ENCODE measurements at places on chromosomes 3 and 15.

GRCh38 chr3:195246581-195246995, 24.4 kb downstream of the XXYLT1 start:
- DNase-seq = no peak

DNA sequence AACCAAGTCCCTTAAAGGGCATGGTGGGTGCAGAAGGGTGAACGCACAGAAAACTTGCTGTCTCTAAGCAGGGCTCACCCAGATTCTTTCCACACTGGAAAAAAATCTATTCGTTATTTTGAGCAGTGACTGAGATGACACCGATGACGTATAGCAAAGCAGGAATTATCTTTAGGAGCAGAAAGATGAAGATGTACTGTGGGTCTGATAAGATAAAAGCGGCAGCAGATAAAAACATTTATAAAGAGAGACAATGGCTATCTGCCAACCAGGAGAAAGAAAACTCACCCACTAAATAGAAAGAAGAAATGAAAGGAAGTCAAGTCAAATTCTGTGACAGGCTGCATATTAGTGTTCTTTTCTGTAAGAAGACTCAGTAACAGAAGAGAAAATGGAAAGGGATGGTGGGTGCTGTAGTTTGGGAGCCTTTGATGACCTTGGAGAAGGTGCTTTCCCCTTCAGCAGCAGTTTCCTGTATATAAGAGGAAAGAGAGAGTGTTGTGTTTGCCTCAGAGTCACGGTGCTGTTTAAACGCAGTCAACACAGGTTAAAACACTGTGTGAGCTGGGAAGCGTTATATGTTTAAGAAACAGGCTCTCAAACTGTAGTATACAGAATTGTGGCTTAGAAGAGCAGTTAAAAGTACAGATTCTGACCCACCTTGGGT, 111.6 kb downstream of the AQP9 start:
- no peak for DNase-seq

DNA sequence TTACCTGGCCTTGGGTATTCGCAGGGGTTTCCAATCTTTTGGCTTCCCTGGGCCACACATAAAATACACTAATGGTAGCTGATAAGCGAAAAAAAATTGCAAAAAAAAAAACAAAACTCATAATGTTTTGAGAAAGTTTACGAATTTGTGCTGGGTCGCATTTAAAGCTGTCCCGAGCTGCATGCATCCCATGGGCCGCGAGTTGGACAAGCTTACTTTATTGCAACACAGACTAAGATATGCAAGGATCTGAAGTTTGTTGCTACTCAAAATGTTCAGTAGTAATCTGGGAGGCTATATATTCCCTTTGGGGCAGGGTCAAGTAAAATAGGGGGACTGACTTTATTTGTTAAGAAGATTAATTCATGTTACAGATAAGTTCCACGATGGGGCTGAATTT, 247.9 kb downstream of the CD47 start:
- DNase-seq = no peak

DNA sequence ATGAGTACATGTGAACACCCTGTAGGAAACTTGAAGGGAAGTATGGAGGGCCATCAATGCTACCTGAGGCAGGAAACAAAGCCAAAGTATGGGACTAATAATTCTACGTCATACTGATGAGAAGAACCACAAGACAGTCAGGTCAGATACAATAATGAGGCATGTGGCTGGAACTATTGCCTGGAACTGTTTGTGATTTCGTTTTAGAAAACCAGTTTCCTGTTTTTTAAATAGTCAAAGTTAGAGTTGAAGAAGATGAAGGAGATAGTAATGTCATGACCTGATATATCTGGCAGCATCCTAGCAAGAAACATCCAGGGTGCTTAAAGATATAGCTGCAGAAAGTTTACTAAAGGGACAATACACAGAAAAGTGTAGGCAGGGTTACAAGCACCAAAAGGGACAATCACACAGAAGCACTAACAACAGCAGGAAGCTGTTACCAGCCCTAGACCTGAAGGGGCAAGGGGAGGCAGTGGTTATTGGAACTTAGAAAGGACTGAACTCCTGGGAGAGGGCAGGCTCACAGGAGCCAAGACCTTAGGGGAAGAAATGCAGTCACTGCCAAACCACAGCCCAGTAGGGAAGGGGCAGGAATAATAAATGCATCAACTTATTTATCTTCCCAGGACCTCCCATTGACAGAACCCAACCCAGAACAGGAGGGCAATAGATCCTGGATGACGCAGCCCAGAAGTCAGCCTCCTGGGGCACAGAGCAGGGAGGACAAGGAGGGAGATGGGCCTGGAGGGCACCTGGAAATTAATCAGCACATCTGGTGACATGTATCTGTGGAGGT, 302.1 kb upstream of the STT3B start:
- DNase-seq = no peak

GRCh38 chr3:65890328-65890727, 148.4 kb downstream of the MAGI1 start:
- DNase-seq = no peak

GRCh38 chr3:180116658-180117057, 79.9 kb upstream of the PEX5L start:
- no peak for DNase-seq

DNA sequence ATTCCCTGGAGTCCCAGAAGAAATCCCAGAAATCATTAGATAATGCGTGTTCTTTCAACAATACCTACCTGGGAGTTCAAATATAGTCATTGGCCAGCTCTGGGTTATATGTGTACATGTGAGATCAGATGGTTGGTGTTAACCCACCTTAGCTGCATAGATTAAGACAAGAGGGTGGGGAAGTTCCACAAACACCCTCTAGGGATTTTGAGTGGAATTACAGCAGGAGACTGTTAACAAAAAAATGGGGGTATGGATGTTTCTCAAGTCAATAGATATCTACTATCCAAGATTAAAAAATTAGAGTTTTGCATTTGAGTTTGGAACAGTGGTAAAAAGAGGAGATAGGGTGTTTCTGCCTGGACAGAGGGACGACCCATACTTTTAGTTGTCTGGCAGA, 282.5 kb upstream of the CNTN3 start:
- DNase-seq = no peak

DNA sequence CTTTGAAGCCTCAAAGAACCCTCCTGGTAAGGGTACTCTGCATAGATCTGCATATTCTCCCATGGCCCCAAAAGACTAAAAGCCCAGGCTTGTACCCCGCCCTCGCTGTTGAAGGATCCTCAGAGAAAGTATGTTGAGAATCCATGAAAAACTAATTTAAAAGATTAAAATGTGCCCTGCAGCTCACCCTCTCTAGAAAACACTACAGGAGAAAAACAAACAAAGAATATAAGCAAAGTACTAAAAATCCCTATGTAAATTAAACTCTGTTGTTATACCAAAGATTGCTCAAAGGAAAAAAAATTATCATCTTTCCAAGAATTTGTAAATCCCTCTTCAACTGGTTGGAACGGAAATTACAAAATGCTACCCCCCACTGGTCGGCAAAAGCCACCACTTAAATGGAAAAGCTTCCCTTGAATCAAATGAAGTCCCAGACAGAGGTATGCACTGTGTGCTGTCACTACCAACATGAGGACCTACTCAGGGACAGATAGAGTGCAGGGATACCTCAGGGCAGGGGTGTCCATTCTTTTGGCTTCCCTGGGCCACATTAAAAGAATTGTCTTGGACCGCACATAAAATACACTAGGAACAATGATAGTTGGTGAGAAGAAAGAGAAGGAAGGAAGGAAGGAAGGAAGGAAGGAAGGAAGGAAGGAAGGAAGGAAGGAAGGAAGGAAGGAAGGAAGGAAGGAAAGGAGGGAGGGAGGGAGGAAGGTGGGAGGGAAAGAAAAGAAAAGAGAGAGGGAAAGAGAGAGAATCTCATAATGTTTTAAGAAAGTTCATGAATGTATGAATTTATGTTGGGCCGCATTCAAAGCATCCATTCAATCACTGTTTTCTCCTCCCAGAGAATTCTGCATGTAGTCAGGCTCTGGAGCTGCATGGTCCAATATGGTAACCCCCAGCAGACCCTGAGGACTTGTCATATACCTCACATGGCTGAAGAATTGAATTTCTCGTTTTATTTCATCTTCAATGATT, 88.1 kb downstream of the MAGI1 start:
- DNase-seq = no peak

DNA sequence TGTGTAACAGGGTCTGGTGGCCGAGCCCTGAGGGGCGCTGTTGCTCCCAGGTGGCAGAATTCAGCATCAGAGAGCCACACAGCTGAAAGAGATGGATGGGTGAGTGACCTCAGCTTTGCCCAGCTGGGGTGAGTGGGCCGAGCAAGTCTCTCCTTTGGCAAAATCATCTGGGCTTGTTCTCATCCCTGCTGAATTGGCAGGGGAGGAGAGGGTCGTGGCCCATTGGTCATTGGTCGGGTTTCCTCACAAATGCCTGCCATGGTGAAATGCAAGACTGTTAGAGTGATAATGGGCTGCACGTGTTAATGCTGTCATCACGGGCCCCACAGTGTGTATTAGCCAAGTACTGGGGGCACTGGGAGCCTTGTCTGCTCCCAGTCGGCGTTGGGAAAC, 15.9 kb downstream of the ABHD2 start:
- no peak for DNase-seq

DNA sequence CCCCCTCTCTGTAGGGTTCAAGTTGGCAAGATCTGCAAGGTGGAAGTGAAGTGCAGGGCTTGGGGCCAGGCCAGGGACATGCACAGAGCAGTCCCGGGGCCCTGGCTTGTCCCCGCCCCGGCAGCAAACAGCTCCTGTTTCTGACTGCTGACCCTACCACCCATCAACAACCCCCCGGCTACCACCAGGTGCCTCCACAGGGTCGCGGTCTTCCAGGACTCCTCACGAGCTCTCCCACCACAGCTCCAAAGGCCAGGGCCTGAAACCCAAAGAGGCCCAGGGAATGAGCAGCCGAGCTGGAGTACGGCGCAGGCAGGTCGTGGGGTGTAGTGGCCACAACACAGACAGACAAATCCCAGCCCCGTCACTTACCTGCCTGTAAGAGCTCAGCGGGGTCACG, 121.3 kb upstream of the SMAD3 start:
- DNase-seq = no peak

DNA sequence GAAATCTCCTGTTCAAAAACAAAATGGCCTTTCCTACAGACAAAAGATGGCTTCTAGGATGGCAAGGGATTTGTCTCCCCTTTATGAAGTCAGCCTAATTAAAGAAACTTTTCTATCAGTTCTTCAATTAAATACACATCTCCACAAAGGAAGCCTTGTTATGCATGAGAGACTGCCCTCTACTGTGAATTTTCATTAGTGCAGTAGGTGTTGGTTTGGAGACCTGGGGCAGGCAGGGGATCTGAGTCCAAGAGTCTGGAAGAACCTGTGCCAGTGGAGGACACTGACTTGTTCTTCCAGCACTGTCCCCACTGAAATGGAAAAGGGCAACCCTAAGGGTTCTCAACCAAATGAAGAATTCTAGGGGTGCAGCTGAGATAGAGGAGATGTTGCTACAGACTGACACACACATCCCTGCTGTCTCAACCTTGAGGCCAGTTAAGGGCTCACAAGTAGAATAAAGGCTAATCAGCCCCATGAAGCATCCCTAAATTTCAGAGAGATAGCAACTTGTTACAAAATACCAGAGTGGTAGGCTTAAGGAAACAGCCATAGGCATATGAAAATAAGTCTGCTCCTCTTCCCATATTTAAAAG, 174.0 kb upstream of the PRICKLE2 start:
- peak; percentile 46 for DNase-seq

DNA sequence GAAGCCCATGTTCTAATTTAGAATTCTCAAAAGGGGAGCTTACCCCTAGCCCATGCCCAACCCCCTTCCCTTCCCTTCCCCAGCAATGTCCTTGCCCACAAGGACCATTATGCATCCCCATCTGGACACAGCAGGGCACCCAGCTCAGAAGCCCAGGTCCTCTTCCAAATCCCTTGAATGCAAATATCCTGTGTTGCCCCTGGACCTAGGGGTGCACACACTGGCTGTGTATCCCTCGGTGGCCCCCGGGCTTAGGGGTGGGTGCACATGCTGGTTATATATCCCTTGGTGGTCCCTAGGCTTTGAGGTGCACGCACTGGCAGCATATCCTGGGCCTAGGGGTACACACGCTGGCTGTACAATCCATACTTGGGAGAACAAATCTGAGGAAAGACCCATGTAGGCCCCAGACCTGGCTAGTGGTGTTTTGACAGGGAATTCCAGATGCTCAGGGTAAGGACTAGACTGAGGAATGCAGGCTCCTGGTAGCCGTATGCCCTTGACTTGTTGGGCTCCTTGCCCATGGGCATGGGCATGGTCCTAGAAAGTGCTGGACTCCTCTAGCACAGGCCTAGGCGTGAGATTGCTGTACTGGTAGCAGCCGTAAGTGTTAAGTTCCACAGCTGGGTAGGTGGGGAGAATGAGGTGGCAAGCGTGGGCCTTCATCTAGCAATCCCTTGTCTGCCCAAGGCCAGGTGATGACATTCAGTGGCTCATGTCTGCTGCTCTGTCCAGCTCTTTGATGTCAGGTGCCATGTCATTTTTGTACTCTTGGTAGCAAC, 222.4 kb downstream of the OPA1 start:
- DNase-seq = no peak

- no peak for DNase-seq
Measured at GRCh38 chr3:112384769-112385168, 51.8 kb downstream of the CD200 start.

DNA sequence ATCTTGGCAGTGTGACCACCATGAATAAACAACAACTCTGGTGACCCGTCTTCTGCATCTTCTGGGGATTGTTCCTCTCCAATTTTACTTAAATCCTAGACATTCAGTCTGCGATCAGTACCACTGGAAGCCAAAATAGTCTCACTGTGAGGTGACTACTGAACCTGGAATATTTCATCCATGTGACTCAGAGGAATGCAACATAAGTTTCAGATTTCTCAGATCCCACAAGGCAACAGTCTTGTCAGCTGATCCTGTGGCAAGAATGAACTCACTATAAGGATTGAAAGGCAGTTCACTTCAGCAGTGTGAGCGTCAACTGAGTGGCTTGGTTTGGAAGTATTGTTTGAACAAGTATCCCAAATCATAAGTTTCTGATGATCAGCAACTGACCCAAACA, 13.2 kb downstream of the NSUN3 start:
- no peak for DNase-seq

DNA sequence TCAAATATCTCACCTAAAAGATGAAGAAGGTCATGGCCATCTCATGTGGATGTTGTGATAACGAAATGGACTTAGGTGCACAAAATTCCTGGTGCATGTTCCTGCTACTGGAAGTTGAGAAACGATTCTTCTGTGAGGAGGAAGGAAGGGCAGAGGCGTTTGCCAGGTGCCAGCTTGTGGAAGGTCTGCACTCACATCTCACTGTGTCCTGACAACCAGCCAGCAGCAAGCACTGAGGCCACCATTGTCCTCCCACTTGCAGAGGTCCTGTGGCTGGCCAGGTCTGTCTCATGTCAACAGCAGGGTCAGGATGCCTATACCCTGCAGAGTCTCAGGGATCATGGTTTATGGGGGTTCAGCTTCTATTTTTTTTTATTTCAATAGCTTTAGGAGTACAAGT, 3.7 kb downstream of the FAM240A start:
- DNase-seq = no peak

DNA sequence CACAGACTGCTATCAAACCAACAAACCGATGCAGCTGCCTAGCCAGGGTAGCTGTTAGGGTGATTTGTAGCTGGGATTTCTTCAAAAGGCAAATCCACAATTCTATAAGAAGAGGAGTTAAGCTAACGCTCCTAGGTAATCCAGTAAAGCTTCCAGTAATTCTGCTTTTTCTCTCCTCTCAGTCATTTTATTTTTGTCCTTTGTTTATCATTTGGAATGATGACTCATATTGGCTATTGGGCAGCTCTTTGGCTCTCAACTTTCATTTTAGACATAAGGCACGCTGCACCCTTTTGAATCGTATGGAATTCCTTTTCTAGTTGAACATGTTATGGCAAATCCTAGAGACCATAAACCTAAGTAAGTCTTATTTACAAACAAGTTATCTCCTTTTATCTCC, 53.2 kb upstream of the PPARG start:
- no peak for DNase-seq

Data from prostate gland (tissue), 2 donors.